EL (cell line): ENCODE measurements at places on chromosomes 11 and 22.

GRCh38 chr11:117502779-117503100 is 175.1 kb downstream of the CEP164 start:
- DNase-seq = no peak

DNA sequence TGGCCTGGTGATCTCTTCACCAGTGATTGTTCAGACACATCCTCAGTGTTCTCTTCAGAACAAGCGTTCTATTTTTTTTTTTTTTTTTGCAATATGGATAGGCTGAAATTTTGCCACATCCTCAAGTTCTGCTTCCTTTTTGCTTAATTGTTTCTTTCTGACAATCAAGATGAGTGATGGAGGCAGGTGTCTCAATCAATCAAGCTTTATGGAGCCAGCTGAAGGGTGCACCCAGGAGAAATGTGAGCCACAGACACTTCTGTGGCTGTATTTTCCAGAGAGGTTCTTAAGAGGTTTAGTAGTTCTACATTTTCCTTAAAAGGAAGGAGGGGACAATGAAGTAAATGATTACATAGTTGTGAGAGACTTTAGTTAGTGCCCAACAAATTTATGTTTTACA is 43.9 kb upstream of the ASPHD2 start:
- DNase-seq = no peak

DNA sequence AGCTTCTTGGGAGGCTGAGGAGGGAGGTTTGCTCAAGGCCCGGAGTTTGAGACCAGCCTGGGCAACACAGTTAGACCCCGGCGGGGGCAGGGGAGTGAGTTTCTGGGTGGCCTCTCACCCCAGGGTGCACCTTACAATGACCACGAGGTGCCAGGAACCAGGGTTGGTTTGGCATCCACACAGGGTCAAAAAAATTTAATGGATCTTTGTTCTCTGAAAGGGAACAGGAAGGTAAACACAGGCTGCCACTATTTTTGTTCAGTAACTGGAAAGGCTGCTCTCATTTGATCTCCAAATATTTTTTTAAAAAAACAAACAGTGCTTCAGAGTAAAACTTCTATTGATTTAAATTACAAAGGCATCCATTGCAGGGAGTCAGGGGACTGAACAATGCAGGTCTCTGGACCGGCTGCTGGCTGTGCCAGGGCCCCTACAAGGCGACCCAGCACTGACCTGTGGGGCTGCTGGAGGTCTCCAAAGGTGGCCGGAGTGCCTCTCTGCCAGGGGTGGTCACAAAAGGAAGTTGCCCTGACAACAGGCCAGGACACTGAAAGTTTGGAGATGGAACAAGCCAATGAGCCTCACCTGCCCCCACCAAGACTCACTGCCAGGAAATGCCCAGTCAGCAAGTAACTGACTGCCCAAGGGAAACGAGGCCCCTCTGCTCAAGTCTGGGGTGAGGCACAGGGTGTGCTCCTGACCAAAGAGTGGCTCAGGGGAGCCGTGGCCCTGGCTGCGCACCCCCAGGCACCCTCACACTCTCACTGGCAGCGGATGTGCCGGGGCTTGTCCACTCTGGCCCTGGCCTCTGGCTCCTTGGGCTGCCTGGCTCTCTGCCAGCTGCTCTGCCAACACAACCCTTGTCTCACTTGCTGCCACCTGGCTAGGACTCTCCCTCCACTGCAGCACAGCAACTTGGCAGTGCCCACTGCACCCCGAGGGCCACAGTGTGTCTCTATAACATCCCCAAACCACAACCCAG is 51.8 kb downstream of the ARFGAP3 start:
- DNase-seq = no peak

DNA sequence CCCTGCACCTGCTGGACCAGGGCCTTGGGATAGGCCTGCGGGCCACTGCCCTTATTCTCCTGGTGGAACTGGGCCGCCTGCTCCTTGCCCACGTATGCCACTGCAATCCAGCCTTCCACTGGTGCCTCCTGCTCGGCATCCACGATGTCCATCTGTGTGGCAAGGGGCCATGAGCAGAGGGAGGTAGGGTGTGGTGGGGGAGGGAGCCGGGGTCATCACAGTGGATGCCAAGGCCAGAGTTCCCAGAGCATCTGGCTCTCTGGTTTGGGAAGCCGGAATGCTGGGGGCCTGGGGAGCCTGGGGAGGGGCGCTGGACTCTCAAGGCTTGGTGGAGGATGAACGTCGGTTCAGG is 627 bp downstream of the RNF215 start:
- DNase-seq = no peak
